CD4-positive, alpha-beta T cell treated with Interleukin-4 for 1 hour (primary cell): ENCODE measurements at places on chromosomes 12 and 14.

- DNase-seq, result no peak
These were observed 28.5 kb upstream of the CNTN1 start for GRCh38 chr12:40663781-40664180.

DNA sequence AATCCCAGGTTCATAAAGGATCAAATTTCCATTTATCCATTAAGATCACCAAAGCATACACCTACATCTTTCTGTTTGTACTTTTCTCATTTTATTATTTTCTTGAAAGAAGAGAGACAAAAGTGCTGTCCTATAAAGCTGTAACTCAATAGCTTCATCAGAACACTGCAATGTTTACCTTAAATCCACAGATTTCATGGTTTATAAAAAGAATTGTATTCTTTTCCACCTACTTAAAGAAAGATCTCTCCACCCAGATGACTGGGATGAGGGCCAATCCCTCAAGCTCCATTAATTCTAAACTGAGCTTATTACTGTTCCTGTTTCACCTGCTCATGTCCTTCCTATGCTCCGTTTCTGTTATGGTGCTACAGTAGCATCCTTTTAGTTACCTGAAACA, 470.6 kb downstream of the BCAT1 start:
- DNase-seq, result no peak

DNA sequence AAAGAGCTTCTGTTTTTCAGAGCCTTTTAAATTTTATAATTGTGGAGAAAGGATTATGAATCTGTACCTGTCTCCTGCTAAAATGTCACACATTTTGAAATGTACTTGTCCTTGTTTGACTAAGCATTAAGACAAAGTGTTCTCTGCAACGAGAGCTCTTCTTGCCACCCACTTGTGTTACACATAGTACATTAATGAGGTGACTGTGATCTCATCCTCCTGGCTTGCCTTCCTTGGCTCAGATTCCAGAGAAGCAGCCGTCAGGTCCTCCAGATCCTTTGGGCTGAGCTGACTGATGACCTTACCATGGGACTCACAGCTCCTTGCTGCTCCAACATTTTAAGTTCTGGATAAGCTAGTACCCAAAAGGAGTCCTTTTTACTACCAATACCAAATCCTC, 81.4 kb downstream of the BBS10 start:
- no peak for DNase-seq

DNA sequence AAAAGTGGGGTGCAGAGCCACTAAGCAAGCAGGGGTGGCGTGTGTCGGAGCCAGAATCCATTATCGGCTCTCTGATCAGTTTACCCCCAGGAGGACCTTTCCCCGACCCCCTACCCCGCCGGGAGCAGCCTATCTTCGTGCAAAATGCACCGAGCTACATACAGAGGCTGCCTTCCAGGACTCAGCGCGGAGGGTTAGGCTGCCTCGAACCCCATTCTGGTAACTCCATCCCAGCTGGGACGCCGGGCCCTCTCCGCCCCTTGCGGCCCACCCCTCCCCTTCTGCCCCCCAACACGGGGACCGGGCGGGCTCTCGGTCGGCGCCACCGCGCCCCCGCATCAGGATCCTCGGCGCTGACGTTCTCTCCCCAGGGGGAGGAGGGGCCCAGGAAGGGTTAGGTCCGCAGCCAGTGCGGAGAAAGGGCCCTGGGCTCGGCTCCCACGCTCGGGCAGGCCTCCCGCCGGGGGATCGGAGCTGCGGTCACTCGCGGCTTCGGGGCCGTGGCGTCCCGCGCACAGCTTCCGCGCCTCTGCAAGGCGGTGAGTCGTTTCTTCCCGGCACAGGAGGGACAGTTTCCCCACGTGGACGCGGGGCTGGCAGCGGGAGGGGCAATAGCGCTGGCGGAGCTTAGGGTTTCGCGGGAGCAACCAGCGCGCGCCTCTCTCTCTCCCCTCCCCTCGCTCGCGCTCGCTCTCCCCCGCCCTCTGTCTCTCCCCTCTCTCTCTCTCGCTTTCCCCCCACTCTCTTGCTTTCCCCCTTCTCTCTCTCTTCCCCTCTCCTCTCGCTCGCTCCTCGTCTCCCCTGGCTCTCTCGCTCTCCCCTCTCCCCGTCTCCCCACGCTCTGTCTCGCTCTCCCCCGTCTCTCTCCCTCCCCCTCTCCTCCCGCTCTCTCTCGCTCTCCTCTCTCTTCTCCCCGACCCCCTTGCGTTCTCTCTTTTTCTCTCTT, 12.5 kb upstream of the MAP3K9 start:
- DNase-seq, result peak; percentile 61

DNA sequence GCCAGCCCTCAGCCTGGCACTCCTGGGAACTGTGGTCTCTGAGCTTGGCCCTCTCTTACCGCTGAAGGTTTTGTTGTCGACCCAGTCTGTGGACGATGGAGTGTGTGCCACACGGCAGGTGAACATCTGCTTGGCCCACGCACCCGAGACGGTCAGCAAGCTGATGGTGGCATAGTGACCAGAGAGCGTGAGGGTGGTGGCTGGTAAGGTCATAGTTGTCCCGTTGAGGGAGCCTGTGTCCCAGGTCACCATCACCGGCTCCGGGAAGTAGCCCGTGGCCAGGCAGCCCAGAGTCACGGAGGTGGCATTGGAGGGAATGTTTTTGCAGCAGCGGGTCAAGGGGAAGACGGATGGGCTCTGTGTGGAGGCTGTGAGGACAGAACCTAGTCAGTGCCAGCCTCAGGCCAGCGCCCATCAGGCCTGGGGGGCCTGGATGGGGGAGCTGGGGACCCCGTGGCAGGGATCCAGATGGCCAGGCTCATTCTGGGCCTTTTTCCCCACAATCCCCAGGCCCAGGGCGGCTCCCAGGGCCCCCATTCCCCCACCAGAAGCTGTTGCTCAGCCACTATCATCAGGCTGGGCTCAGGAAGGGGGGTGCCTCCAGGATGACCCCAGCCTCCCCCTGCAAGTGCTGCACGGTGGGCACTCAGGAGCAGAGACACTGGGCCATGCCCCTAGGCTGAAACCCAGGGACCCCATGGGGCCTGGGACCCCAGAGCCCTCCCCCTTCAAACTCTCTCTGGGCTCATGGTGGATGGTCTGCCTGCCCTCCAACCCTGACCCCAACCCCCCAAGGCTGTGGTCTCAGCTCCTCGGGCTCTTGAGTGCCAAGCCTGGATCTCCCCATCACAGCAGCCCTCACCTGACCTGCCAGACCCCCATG, 75.2 kb downstream of the TMEM121 start:
- no peak for DNase-seq

DNA sequence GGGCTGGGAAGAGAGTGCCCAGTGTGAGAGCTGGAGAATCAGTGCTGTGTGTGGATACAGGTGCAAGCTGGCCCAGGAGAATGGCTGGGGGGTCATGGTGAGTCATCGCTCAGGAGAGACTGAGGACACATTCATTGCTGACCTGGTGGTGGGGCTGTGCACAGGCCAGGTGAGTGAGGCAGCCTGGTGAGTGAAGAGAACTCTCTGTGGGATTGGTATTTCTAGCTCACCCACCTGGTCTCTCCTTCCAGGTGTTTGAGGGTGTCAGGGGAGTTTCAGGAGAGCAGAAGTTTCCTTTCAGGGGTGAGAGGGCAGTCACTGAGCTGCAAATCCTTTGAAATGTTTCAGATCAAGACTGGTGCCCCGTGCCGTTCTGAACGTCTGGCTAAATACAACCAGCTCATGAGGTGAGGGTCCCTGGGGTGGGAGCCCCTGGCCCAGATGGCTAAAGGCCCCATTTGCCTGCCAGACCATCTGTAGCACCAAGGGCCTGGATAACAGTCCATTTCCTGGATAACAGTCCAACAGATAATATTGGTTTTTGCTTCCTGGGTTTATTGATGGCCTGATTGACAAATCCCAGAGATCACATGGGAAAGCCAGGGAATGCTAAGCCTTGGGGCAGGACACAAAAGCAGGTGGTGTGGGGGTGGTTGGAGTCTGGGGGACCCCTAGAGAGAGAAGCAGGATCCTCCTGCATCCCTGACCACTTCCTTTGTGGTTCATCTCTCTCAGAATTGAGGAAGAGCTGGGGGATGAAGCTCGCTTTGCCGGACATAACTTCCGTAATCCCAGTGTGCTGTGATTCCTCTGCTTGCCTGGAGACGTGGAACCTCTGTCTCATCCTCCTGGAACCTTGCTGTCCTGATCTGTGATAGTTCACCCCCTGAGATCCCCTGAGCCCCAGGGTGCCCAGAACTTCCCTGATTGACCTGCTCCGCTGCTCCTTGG, 5.5 kb upstream of the ATN1 start:
- DNase-seq, result no peak

DNA sequence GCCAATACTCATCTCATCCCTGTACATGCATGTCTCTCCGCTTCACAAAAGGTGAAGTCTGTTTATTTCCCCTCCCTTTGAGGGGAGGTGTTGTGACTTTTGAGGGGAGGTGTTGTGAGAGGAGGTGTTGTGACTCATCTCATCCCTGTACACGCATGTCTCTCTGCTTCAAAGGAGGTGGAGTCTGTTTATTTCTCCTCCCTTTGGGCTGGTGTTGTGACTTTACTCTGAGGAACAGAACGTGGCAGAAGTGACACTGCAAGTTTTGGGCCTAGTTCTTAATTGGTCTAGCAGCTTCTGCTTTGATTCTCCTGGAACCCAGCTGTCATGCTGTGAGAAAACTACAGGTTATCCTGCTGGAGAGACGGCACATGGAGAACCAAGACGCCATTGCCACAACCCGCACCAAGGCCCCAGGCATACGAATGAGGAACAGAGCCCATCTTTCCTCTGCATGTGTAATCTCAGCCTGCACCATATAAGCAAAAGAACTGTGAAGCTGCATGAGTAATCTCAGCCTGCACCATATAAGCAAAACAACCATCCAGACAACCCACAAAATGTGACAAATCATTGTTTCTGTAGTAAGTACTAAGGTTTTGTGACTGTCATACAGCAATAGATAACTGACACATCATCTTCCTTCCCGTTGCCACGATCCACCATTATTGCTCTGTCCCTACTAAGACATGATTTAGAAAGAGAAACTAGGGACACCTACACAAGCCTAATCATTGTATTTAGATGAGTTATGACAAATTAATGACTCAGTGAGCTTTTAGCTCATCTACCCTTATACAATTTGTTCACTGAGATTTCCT, 30.0 kb downstream of the GALNT4 start:
- DNase-seq, result peak; percentile 12

DNA sequence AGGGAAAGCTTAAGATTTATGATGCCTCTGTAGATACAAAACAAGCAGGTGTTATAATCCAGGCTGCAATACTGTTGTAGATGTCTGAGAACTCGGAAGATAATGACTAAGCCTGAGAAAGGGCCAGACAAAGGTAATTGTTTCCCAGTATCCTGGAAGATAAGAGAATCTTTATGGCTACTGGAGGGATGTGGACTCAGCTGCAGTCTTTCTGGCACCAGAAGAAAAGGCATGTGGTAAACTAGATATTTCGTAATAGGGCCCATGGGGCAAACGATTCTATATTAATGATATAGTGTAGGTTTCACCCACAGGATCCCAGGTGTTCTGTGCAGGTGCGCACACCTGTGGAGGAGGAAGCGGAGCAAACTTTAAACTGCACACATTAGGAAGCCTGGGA, 9.2 kb upstream of the APOLD1 start:
- no peak for DNase-seq

DNA sequence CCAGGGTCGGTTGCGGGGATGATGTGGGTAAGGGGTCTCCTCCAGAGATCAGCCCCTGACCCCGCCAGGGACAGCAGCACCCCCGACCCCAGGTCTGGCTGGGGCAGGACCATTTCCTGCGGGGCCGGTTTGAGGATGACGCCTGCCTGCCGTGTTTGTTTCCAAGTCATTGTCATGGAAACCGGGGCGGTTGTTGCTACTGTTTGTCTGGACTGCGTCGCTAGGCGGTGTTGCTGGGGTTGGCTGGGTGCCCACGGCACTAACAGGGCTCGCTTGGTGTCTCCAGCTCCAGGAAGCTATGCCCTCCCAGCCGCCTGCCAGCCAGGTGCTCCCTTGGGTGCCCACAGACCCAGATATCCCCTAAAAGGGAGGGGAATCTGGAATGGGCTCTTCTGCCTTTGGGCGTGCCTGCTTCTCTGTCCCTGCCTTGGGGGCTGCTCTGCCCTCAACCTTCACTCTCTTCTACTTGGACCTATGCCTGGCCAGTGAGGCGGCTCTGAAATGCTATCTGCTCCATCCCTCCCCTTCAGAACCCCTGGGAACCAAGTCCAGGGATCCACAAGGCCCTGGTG, 4.7 kb upstream of the CRIP1 start:
- peak; percentile 99 for DNase-seq

GRCh38 chr12:121240484-121241101, 30.7 kb downstream of the P2RX4 start:
- DNase-seq, result peak; percentile 93

- no peak for DNase-seq
These were observed 31.8 kb downstream of the CCDC198 start for GRCh38 chr14:57461777-57462320.

- DNase-seq, result no peak
These were observed 18.6 kb downstream of the LGMN start for GRCh38 chr14:92729634-92730358.

DNA sequence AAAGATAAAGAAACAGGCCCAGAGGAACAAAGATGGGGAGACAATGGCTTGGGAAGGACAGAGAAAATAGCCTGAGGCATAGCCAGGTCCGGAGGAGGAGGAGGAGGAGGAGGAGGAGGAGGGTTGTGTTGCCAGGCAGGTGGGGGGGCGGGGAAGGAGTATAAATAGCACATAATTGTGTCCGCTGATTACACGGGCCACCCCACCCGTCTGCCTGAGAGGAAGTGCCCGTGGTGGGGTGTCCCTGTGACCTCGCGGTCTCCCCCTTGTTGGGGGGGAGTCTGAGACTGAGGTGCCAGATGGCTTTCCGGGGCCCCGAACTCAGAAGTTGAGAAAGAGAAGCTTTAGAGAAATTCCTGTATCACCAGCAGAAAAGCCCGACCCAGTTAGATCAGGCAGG, 1.9 kb upstream of the SP7 start:
- peak; percentile 20 for DNase-seq

DNA sequence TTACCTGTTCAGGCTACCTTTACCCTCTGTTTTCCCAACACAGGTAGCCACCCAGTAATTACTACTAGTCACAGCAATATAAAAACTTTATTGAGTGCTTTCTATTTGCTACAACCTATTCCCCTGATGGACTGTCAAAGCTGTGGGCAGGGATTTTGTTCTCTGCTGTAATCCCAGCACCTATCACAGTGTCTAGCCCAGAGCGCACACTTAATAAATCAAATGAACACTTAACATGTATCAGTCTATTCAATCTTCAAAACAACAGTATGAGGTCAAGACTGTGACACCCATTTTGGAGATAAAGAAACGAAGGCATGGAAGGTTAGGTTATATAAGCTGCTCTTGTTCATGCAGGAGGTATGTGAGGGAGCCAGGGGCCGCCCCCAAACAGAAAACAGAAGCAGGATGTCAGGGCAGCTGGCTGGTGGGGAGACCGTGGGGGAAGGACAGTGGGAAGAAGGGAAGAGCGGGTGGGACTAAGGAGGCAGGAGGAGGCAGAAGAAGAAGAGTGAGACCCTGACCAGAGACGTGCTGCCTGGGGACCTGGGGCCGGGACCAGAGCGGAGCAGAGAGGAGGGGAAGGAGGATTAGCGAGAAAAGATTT, 1.7 kb downstream of the TNFRSF1A start:
- no peak for DNase-seq

DNA sequence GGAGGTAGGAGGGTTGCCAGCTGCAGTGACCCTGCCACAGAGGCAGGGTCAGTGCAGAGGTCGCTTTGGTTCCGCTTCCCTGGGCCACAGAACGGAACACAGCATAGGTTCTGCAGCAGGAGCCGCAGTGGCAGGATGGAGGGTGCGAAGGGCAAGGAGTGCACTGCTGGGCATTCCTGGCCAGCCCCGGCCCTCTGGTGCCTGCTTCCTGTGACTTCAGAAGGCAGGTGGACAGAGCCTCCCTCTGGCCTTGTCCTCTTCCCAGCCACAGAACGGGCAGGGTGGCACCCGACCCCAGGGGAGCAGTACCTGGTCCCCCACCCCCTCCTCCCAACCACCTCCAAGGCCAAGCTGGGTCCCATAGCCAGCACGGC, 37.7 kb downstream of the SLC8B1 start:
- DNase-seq, result no peak
